ENCODE measurements at places on chromosomes 3 and 15.

- no peak for DNase-seq
Observed at GRCh38 chr15:39270934-39271333, 309.9 kb upstream of the THBS1 start.

DNA sequence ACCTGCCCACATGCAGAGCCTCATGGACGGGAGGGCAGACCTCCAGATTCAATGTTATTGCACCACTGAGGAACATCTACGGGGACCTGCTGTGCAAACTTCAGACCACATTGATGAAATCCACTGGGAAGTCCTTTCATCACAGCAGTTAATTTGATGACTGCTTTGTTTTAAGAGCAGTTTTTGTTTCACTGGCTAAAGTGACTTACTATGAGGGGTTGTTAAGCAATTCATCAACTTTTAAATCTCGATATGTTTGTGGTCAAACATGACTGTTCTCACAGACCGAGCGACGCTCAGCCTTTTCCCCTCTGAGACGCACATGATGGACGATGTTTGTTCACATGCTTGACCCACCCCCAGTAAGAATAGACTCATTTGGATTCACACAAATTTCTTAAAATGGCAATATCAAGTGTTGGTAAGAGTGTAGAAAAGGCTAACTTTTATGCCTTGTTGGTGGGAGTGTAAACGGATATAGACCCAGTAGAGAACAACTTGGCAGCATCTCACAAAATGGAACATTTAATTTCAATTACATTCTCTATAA, 35.9 kb upstream of the IREB2 start:
- no peak for DNase-seq

- DNase-seq: no peak
Observed at GRCh38 chr15:63089260-63090043, 32.2 kb upstream of the LACTB start.

GRCh38 chr15:50519740-50520425, 26.6 kb downstream of the USP50 start:
- no peak for DNase-seq

DNA sequence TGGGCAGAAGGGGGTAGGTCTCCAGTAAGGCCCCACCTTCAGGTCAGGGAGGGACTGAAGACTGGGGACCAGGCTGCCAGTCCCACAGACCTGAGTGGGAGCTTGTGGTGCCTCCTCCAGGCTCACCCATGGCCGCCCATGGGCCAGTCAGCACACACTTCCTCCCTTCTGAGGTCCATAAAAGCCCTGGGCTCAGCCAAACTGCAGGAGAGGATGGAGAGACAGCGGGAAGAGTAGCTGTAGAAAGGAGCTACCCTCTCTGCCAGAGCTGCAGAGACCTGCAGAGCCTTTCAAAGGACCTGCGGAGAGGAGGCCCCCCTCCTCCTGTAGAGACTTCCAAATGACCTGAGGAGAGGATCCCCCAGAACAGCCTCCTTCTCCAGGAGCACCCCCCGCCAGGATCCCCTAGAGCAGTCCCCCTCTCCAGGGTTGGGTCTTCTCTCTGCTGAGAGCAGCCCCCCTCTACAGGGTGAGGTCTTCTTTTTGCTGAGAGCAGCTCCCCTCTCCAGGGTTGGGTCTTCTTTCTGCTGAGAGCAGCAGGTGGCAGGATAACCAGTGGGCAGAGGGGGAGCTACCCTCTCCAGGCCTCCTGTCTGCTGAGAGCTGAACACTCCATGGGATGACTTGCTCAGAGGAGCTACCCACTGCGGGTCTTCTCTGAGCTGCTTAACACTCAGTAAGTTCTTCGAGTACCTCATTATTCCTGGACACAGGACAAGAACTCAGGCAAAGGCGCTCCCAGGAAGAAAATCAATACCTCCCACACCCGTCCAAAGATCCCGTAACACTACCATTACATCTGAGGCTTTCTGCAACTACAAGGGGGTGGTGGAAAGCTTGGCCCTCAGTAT, 5.0 kb upstream of the SKIC8 start:
- no peak for DNase-seq

DNA sequence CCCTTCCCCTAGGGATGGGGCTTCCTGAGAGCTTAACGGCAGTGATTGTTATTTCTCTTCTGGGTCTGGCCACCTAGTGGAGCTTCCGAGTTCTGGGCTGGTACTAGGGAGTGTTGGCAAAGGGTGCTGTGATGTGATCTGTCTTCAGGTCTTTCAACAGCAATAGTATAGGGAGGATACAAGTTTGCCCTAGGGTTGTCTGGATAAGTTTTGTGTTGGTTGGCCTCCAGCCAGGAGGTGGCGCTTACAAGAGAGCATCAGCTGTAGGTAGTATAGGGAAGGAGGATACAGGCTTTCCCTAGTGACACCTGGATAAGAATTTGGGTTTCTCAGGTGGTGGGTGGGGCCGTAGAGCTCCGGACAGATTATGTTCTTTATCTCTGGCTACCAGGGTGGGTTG, 19.2 kb upstream of the CPOX start:
- no peak for DNase-seq

- no peak for DNase-seq
Observed at GRCh38 chr15:69863446-69863845, 234.3 kb downstream of the TLE3 start.

GRCh38 chr3:192422997-192423342, 304.4 kb downstream of the FGF12 start:
- peak; percentile 6 for DNase-seq

DNA sequence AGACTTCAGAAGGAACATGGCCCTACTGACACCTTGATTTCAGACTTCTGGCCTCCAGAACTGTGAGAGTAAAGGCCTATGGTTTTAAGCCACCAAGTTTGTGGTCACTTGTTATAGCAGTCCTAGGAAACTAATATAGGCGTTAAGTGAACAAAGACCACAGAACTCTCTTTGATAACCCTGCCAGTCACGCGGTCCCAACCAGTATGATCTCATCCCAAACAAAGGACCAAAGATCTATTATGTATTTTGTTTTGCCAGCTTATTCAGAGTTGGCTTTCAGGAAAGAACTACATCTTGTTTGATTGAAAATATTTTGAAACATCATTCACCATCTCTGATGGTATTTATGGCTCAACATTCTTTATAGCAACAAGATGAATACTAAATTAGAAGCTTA, 294.4 kb upstream of the SLCO3A1 start:
- DNase-seq: peak; percentile 77

DNA sequence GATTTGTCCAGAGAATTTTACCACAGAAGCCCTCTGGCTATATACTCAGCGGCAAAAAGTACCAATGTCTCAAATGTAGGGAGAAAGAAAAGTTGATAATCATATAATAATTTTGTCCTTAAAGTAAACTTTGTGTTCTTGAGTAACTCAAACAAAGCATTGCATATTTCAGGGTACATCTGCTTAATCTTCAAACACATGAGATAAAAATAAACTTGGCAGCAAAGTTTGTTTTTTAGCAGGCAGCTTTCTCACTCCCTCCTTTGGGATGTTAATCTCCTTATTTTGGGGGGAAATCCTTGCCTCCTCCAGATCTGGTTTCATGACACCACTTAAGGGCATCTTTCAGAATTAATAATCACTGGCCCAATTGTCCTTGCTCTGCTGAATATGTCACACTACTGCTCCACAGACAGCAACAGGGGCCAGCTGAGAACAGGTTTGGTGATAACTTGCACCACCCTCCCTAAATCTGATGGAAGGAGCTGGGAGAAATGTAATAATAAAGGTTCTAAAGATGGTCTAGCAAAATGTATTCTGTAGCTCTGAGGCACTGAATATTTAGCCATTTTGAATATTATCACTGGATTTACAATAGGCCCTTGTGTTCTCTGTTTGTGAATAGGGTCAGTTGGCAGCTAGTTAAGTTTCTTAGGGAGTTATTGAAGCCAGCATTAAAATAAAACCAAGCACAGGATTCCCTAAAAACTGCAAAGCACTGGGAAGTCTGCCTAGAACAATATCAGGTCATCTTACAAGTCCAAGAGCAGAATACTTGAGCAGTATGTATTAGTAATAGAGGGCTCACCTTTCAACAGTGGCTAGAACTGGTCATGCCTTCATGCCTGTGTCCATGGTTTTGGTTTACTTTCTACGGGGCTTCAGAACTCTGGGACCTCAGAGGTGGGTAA, 79.2 kb downstream of the EFL1 start:
- no peak for DNase-seq

GRCh38 chr15:64530472-64530871, 70.1 kb downstream of the ZNF609 start:
- DNase-seq: no peak

DNA sequence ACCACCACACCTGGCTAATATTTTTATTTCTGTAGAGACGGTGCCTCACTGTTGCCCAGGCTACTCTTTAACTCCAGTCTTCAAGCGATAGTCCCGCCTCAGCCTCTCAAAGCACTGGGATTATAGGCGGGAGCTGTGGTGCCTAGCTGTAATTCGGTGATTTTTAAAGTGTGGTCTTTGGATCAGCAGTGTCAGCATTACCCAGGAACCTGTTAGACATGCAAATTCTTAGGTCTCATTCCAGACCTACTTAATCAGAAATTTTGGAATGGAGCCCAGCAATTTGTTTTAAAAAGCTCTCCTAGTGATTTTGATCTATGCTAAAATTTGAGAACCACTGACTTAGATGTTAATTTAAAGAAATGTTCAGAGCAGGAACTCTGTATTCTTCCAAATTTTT, 51.9 kb downstream of the GOLM2 start:
- no peak for DNase-seq

GRCh38 chr3:151798466-151798865, 15.4 kb upstream of the AADAC start:
- no peak for DNase-seq
